ENCODE measurements at places on chromosomes 3 and 15. TPM values are rescaled to one million over a fixed set of nuclear protein-coding genes. Genes with fewer than 3 reads are reported as not detected.

The SYNPR gene
- not detected for total RNA-seq

The C3orf38 gene
- total RNA-seq, result 20.8 TPM

The RASGRP1 gene
- total RNA-seq, result 0.04 TPM

The CHCHD6 gene
- total RNA-seq, result 9.3 TPM

The COMMD4 gene
- 81.1 TPM for total RNA-seq

The SLC15A2 gene
- total RNA-seq, result 0.07 TPM

The ANKRD63 gene
- not detected for total RNA-seq

The FEM1B gene
- total RNA-seq, result 46.8 TPM

The IGDCC3 gene
- total RNA-seq, result not detected

The CAPN3 gene
- total RNA-seq, result 0.21 TPM

The C3orf33 gene
- 2.7 TPM for total RNA-seq

The FBXO40 gene
- total RNA-seq, result under 0.01 TPM

The GP9 gene
- not detected for total RNA-seq

The CNTN3 gene
- total RNA-seq, result 1.8 TPM

The GRK7 gene
- not detected for total RNA-seq

The KCNAB1 gene
- 0.40 TPM for total RNA-seq

The AGTR1 gene
- not detected for total RNA-seq

The ACAA1 gene
- 51.5 TPM for total RNA-seq

The SPINK8 gene
- total RNA-seq, result not detected

The FAM240A gene
- not detected for total RNA-seq

The ATP13A5 gene
- total RNA-seq, result not detected

The HCN4 gene
- not detected for total RNA-seq

The PRRT3 gene
- total RNA-seq, result 1.1 TPM

The COL8A1 gene
- 251 TPM for total RNA-seq

Data from pulmonary artery endothelial cell (primary cell).